ENCODE measurements at places on chromosomes 4 and X. TPM values are rescaled to one million over a fixed set of nuclear protein-coding genes. Genes with fewer than 3 reads are reported as not detected.

DNA sequence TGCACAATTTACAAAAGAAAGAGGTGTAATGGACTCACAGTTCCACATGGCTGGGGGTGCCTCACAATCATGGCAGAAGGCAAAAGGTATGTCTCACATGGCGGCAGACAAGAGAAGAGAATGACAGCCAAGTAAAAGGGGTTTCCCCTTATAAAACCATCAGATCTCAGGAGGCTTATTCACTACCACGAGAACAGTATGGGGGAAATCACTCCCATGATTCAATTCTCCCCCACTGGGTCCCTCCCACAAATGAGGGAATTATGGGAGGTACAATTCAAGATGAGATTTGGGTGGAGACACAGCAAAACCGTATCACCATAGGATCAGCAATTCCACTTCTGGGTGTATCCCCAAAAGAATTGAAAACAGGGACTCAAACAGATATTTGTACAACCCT, 97.5 kb upstream of the STX18 start:
- DNase-seq = no peak

DNA sequence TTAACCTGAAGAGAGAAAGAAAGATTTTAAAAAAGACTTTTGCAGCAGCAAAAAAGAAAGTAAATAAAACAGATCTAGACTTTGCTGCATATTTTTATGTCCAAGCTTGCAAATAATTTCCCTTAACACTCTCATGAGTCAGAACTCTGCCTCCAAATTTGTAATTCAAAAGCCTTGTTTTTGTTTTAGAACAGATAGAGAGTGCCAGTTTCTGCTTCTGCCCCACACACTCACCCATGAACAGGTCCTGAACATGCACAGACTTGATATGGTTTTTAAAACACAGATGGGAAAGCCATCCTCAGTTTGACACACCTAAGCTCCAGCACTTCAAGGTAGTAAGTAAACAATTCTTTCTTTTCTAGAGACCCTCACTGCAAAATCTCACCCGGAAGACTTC, 39.7 kb upstream of the VCX3B start:
- DNase-seq = no peak

GRCh38 chr4:680928-681645, 6.7 kb downstream of the MYL5 start:
- no peak for DNase-seq

GRCh38 chrX:39645178-39645895, 452.4 kb downstream of the BCOR start:
- DNase-seq = no peak

- DNase-seq = no peak
Measured at GRCh38 chrX:39201305-39201990, 400.2 kb downstream of the MID1IP1 start.

DNA sequence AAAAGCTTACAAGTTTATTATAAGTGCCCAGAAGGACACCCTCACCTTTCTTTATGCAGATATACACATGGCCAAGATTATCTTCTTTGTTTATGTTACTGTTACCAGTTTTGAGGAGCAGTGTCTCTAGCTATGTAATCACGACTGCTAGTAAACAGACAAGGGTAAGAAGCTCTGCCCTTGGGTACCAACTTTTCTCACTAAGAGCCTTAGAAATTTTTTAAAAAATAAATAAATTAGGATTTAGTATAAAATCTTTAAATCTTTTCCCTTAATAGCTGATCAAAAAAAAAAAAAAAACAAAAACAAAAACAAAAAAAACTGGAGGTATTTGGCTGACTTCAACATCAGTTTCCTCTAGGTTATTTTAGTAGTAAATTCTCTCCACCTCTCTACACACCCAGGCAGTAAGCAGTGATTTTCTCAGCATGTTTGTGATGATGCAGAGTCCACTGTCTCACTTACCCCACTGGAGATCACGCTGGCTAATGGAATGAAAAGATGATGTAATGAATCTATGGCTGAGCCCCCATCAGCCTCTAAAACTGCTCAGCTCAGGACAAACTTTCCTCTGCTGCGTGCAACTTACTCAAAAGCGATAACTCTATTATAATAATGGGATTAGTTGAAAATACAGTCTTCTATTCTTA, 125.9 kb downstream of the FRYL start:
- DNase-seq = no peak

DNA sequence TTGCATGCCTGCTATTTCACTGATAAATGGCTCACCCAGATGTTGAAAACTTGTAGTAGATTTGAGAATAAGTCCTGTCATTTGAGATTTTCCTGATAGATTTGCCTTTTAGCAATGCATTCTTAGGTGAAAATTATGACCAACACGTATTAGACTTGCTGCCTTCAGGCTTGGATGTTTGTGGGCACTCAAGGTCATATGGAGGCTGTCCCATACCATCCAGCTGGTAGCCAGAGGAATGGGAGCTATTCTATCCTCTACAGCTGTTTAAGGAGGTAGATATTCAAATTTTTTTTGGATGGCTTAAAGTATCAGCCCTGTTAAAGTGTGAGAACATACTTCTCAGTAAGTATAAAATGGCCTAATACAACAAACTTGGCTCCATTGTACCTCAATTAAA, 34.7 kb downstream of the RTL3 start:
- no peak for DNase-seq

DNA sequence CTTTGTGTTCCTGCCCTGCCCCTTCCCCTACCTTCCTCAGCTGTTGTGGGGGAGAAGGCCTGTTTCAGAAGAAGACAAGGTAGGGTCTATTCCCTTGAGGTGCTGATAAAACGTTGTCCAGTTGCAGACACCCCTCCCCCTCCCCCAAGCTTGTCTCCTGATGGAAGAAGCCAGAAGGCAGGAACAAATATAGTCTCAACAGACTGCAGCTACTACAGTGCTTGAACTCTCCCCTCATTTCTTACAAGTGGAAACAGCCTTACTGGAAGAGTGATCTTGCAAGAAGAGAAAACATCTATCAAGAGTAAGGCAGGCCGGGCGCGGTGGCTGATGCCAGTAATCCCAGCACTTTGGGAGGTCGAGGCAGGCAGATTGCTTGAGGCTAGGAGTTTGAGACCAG, 11.0 kb upstream of the MAP7D3 start:
- DNase-seq = no peak

DNA sequence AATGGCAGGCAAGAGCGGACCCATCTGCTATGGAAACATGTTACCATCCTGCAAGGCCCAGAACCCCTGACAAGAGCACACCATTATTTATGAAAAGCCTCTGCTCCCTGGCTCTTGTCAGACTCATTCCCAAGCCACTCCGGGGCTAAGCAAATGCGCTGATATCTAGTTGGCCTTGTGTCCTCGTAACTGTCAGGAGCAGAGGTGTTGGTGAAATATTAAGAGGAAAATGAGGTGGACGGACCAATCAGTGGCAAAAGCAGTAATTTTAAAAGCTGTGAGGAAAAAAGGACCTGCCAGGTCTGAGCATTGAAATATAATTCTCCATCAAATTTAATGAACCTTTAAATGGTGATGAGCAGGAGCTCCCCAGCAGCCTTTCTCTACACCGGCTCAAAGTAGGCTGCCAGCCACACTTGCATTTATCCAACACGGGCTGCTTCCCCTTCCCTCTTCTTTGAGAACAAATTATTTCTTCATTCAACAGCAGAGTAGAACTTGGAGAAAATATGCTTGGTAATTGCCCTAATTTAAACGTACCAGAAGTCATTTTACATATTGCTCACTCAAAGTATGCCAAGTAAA, 214.3 kb downstream of the RASL11B start:
- DNase-seq = no peak

DNA sequence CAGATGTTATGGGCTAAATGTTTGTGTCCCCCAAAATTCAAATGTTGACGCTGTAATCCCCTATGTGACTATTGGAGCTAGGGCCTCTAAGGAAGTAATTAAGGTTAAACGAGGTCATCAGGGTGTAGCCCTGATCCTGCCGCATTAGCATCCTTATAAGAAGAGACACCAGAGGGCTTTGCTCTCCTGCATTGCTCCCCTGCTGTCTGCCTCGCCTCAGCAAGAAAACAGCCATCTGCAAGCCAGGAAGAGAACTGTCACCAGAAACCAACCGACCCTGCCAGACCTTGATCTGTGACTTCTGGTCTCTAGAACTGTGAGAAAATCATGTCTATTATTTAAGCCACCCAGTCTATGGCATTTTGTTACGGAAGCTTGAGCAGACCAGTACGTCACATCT, 331.9 kb downstream of the DCTD start:
- DNase-seq = no peak

GDPD2 gene
- total RNA-seq = not detected

BEX2 gene
- 7.3 TPM for total RNA-seq

TENM3 gene
- total RNA-seq = 87.6 TPM

MAGEH1 gene
- total RNA-seq = 25.7 TPM

ADGRL3 gene
- 19.6 TPM for total RNA-seq

DMRTC1 gene
- total RNA-seq = not detected
